ENCODE measurements at places on chromosomes 4 and X.

GRCh38 chr4:97851115-97851514 lies 292.2 kb downstream of the STPG2 start:
- no peak for DNase-seq

GRCh38 chrX:153593811-153594500 lies 5.0 kb downstream of the CCNQ start:
- DNase-seq = no peak

DNA sequence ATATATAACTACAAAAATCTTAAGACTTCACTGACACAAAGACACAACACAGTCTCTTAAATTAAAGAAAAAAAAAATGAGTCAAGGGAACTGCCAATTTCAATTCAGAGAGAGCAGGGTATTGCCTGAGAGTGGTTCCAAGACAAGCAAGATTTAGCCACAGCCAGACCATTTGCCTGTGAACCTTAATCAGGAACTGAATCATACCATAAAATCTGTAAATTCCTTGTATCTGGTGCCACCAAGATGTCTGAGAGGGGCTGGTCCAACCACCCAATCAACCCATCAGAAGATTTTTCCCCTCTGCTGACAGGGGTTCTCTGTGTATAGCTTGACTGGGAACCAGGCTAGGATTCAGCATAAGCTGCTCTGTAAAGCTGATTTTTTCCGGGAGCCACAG lies 159.2 kb downstream of the CPEB2 start:
- no peak for DNase-seq

GRCh38 chrX:55008571-55009358 lies 8.6 kb downstream of the APEX2 start:
- DNase-seq = no peak

GRCh38 chr4:22313976-22314375 lies 201.9 kb downstream of the ADGRA3 start:
- DNase-seq = no peak

GRCh38 chr4:2449511-2450392 lies 19.2 kb upstream of the RNF4 start:
- DNase-seq = no peak

- no peak for DNase-seq
Measured at GRCh38 chr4:53315300-53315699, 50.6 kb downstream of the SCFD2 start.

DNA sequence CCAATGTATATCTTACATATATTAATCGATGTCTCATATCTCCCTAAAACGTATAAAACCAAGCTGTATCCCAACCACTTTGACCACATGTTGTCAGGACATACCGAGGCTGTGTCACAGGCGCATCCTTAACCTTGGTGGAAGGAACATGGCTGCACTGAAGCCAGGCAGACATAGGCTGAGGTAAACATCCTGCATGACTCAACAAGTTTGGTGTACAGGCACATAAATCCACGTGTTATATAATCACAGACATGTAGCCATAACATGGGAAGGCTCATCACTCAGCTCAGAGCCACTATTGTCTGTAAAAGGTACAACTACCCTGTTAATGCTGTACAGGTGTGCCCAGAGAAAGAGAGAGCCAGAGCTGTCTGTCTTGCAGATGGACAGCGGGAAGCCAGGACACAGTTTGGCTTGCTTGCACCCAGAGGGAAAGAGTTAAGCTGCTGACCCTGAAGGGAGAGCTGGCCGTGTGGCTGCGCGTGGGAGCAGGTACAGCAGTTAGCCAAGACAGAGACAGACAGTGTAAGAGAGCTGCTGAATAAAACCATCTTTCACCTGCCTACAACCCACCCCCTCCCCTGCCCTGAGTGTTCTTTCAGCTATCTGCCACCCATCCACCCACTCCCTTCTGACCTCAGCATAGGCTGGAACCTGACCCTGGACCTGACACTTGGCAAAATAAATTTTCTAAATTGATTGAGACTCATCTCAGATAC lies 22.3 kb upstream of the ZBTB33 start:
- no peak for DNase-seq

GRCh38 chr4:52864793-52865192 lies 2.7 kb downstream of the RASL11B start:
- no peak for DNase-seq

- DNase-seq = no peak
Measured at GRCh38 chr4:127261476-127261875, 371.3 kb upstream of the INTU start.

GRCh38 chr4:38188631-38189101 lies 228.5 kb downstream of the PTTG2 start:
- DNase-seq = no peak

DNA sequence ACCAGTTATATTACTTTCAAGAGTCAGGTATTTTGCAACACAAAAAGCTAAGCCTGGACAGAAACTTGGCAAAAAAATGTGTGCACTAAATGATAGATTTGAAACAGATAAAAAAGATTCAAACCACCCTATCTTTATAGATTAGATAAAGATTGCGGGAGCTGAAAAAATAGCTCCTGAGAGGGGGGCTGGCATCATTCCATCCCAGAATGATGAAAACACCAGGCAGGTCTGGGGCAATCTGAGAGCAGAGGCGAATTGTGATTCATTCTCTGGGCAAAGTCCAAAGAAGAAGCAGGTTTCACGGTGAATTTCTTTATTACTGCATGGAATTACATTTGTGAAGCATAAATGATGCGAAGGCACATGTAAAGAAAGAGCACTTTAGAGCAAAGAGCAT lies 168.5 kb upstream of the DMD start:
- DNase-seq = no peak

DNA sequence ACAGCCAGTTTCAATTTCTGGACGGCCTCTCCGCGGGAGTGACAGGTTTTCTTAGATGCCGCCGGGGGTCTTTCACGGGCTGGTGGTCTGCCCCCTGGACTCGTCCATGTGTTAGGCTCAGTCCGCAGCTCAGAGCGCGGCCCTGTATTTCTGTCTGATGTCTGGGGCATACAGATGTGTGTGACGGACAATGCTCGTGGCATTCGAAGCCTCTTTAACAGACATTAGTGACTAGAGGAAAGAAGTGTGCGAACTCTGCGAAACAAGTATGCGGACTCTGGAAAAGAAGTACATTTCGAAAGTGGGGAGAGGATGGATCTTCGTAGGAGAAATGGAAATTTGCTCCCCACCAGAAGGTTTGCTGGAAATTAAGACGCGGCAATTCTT lies 793 bp upstream of the DCUN1D4 start:
- DNase-seq = no peak

DNA sequence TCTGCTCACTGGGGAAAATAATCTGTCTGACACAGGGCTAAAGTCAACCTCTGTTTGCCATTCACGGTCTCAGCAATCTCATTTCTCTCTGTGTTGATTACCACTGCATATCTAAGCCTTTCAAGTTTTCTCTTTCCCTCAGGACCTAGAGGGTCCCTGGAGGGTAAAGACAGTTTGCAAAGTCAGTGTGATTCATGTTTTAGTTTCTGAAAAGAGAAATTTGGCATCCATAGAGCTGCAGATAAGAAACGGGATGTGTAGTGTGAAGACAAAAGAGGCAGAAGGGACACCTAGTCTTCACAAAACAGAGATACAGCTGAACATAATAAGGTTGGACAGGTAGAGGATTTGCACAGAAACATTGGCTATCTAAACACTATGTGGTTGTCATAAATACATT lies 34.5 kb upstream of the KDR start:
- DNase-seq = no peak

- DNase-seq = no peak
Measured at GRCh38 chr4:117324851-117325491, 239.6 kb upstream of the TRAM1L1 start.

- no peak for DNase-seq
Measured at GRCh38 chr4:119498527-119498926, 130.1 kb downstream of the PDE5A start.

DNA sequence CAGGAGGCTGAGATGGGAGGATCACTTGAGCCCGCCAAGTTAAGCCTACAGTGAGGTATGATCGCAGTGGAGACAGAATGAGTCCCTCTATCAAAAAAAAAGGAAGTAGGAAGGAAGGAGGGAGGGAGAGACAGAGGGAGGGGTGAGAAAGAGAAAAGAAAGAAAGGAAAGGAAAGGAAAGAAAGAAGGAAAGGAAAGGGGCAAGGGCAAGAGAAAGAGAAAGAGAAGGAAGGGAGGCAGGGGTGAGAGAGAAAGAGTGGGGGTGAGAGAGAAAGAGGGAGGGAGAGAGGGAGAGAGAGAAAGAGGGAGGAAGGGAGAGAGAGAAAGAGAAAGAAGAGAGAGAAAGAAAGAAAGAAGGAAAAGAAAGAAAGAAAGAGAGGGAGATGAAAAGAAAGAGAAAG lies 13.2 kb downstream of the ELF2 start:
- no peak for DNase-seq

Data from KG1 (cell line).